ENCODE measurements at places on chromosomes 16 and 17.

GRCh38 chr17:69870751-69871199 is 204.2 kb upstream of the KCNJ16 start:
- no peaks in the 10 kb centered on the region for H3K36me3 ChIP-seq
- no peak overlapping the region for H3K27ac ChIP-seq
- H3K4me3 ChIP-seq, result no peak overlapping the region
- DNase-seq, result no peak

- no peaks in the 10 kb centered on the region for H3K4me1 ChIP-seq
- no peaks in the 10 kb centered on the region for H3K27me3 ChIP-seq
- no peak overlapping the region for H3K27ac ChIP-seq
- no peak overlapping the region for H3K4me3 ChIP-seq
- DNase-seq, result no peak
- no peaks in the 10 kb centered on the region for H3K36me3 ChIP-seq
Measured at GRCh38 chr16:20515688-20516090, 60.5 kb downstream of the ACSM2B start.

DNA sequence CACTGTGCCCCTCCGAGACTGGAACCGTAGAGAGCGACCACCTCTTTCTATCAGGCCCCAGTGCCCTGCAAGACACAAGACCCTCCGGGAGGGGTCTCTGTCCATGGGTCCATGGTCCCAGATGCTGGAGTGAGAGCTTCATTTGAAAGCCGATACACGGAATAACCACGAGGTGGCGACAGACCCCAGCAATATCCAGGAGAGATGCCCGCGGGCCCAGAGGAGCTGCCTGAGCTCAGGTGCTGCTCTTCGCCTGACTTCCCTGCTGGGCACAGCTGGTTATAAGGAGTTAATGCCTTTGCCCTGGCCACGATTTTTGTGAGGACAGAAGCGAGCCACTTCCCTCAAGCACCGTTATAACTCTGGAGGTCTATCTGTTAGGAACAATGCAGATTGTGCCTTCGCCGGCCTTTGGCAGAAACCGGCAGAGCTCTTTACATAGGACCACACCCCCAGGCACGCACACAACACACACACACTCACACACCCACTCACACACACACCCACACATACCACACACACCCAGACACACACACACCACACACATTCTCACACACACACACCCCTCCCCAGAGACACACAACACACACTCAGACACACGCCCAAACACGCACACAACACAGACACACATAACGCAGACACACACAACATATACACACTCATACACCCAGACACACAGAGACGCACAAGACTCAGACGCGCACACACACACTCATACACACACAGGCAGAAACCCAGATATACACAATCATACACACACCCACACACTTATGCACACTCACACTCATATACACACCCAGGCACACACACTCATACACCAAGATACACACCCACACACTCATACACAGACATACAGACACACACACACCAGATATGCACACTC is 436.4 kb downstream of the SOX9 start:
- H3K4me1 ChIP-seq, result no peaks in the 10 kb centered on the region
- peaks cover 19% of the 10 kb centered on the region for H3K27me3 ChIP-seq
- peak; percentile 79 for DNase-seq
- no peak overlapping the region for H3K27ac ChIP-seq
- H3K36me3 ChIP-seq, result no peaks in the 10 kb centered on the region

- peaks cover 27% of the 10 kb centered on the region for H3K27me3 ChIP-seq
- H3K4me1 ChIP-seq, result no peaks in the 10 kb centered on the region
- H3K36me3 ChIP-seq, result no peaks in the 10 kb centered on the region
Measured at GRCh38 chr16:87160234-87160636, 157.0 kb downstream of the C16orf95 start.

DNA sequence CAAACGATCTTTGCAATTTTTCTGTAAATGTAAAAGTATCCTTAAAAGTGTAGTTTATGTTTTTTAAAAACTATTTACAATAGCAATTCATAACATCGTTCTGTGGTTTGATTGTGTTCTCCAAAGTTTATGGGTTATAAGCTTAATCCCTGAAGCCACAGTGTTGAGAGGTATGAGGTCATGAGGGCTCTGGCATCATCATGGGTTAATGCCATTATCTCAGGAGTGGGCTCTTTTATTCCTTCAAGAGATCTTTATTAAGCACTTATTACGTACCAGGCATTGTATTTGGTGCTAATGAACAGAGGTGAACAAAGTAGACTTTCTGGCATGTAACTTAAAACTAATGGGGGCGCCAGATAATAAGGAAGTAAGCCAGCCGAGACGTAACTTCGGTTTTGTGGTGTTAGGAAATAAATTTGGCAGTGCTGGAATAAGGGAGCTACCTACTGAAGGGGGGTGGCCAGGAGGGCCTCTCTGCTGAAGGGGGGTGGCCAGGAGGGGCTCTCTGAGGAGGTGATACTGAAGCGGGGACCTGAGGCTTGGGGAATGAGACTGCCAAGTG is 158.1 kb downstream of the VPS53 start:
- H3K4me1 ChIP-seq, result peaks cover 30% of the 10 kb centered on the region
- H3K36me3 ChIP-seq, result peaks cover 93% of the 10 kb centered on the region
- H3K4me3 ChIP-seq, result no peak overlapping the region
- H3K27ac ChIP-seq, result no peak overlapping the region
- no peaks in the 10 kb centered on the region for H3K27me3 ChIP-seq

Measured in stomach (tissue), 19 donors.